CD4-positive, alpha-beta T cell treated with Interleukin-17A for 1 hour (primary cell): ENCODE measurements at places on chromosomes 2 and 18.

GRCh38 chr18:7772510-7772888 lies 205.4 kb downstream of the PTPRM start:
- DNase-seq, result no peak

DNA sequence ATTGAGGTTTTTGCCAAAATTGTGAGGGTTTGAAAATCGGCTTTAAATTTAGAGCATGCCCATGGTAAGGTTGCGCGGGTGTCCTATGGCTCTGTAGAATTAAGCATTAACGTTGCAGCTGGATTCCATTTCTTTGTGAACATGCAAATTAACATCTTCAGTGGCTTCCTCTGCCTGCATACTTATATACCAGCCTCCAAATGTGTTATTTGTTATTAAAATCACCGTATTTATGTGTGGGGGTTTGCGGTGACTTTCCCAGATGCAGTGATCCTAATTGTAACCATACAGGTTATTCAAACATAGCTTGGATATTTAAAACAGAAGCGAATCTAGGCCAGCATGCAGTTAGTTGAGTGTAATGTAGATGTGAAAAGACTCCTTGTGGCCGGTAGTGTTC lies 80.2 kb downstream of the TGOLN2 start:
- no peak for DNase-seq

- no peak for DNase-seq
Measured at GRCh38 chr2:214069254-214069653, 341.6 kb upstream of the VWC2L start.

GRCh38 chr2:45984366-45984765 lies 312.8 kb upstream of the EPAS1 start:
- no peak for DNase-seq

DNA sequence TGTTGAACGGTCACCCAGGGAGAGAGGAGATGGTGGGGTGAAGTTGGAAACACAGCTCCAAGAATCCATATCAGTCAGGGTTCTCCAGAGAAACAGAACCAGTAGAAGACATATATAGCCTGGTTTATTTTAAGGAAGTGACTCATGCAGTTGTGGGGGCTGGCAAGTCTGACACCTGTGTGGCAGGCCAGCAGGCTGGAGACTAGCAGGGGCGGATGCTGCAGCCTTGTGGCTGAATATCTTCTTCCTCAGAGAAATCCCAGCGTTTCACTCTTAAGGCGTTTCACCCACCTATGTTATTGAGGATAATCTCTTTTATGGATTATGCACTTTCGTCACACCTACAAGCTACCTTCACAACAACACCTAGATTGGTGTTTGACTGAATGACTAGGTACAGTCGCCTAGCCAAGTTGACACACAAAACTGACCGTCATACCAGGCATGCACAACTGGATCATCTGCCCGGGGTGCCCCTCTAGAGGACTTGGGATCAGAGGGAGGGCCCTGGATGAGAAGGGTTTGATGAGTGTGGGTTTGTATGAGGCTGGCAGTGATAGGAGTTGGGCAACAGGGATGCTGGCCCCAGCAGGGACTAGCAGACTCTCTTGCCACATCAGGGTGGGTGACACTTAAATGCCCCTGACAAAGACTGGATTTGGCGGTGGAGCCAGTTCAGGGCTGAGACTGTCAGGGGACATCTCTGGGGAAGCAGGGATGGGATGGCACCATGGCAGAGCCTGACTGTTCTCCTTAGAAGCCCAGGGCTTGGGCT lies 23.4 kb downstream of the MROH2A start:
- DNase-seq, result no peak

DNA sequence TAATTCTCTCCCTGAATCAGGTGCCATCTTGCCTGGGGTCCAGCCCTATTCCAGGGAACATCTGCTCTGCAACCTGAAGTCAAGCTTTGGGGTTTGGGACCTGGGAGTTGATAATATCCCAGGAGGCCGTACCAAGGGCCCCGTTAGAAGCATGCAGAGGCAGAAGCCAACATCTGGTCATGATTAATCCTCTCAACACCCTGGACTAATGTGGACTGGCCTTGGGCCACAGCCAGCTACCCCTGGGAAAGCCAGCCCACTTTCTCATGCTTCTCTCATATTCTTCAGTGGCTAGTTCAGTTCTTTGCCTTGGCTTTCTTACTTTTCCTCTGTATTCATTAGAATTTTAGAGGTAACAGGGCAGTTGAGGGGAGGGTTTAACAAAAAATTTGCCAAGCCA lies 515.6 kb upstream of the NRP2 start:
- no peak for DNase-seq

DNA sequence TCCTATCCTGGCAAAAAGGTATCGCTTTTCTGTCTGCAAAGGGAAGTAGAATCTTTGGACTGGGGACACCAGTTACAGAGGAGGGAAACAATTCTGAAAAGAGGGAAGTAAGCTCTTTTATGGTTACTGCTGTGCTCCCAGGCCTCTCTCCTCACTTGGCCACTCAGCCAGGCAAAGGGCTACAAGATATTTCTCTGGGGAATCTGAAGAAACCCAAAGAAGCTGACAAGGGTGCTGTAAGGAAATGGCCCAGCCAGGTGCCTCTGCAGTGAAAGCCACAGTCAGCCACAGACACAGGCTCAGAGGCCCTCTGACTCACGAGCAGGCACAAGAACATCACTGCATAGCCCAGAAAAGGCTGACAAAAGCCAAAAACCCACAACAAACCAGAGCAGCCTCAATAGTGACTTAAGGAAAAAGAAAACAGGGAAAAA lies 5.8 kb downstream of the HDLBP start:
- DNase-seq, result peak; percentile 73

GRCh38 chr2:1617425-1618021 lies 126.8 kb downstream of the PXDN start:
- no peak for DNase-seq

- no peak for DNase-seq
Measured at GRCh38 chr18:59101830-59102414, 37.8 kb upstream of the SEC11C start.

DNA sequence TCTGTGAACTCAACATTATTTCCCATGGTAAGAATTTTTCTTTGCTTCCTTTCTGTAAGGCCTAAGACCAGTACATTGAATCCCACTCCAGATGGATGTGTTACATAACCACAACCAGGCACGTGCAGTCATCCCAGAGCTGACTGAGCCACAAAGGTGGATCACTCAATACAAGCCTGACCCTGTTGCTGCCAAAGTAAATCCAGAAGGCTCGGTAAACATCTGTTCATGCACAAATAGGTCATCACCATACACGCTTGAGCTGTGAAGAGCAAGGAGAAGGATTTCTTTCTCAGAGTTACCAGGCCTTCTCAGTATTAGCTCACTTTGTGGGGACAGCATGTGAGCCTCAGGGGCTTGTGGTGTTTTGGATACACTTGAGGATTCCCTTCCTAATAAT lies 791.4 kb upstream of the FANCL start:
- DNase-seq, result no peak

DNA sequence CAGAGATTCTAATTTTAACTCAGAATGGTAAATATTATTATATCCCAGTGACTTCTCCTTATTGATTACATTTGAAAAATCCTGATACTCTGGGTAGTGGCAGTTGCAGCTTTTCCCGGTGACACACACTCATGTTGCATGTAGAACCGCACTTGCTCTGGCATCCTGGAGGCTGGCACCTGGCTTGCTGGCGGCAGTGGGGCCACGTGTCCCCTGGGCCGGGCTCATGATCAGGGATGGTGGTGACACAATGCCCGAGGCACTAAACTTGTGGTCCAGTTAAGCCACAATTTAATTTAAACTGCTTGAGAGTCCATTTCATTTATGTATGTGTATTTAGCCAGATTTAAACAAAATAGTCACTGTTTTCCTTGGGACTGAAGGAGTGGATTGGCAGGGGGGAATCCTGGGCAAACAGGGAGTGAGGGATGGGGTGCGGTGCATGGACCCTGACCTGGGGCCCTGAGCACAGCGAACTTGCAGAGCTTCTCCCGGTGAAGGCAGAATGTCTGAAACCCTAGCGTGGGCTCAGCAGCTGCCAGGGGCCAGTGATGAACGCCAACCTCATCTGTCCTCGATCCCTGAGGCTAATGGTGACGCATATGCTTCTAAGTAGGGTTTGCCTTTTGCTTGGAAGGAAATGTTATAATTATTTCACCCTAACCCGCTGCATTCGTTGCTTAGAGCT lies 50.0 kb downstream of the KCNG2 start:
- DNase-seq, result no peak

DNA sequence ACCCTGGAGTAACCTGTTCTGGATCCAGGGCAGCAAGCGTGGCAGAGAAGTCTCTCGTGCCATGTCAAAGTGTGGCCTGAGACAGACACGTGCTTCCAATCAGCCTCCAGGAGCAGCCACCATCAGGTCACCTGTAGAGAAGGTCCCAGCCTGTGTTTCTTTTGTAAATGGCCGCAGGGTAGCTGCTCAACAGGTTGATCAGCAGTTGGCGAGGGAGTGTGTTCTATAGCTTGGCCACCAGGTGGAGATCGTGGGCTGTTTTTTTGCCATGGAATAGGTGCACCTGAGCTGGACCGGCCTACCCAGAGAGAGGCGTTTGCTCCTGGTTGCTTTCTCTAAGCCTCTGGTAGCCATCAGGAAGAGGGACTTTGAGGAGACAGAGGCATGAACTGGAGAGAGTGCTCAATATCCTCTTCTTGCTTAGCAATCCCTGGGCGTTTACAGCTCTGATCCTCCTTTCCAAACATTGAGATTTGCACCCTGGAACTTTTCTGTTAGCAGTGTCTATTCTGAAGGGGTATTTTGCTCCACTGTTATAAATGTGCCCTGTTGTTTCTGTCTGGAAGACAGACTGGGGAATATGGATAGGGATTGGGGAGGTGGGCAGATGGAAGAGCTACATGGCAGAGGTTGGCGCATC lies 34.2 kb upstream of the EN1 start:
- peak; percentile 64 for DNase-seq

DNA sequence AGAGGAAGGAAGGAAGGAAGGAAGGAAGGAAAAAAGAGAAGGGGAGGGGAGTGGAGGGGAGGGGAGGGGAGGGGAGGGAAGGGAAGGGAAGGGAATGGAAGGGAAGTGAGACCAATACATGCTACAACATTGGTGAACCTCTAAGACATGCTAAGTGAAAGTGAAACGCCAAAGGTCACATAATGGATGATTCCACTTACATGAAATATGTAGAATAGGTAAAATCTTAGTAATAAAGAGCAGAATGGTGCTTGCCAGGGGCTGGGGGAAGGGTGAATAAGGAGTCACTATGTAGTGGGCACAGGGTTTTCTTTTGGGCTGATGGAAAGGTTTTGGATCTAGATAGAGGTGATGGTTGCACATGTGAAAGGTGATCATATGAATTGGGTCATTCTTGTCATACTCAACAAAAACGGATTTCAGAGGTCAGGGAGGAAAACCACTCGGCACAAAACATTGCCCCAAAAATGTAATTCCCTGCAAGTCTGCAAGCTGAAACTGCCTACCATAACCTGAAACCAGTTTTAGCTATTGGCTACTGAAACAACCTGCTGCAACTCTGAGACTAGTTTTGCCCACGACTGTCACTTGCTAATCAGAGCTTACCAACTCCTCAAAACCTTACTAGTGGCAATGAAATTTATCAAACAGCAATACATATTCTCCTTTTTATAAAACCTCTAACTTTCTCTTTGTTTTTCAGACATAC lies 59.2 kb downstream of the CCDC141 start:
- DNase-seq, result no peak

DNA sequence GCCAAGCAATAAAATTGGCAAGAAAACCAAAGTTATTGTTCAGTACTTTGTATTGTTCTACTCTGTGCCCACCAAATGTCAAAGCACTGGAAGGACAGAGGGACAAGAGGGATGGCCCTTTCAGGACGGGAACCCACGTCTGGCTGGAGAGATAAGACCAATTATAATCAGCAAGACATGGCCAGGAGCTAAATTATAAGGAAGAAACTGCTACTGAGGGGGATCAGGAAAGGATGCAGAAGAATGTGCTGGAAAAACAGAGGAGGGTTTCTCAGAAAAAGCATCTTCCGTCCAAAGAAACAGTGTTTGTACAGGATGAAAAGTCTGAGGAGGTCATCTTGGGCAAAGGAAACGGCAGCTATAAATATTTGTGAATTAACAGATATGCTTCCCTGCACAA lies 46.4 kb upstream of the NARS1 start:
- no peak for DNase-seq

DNA sequence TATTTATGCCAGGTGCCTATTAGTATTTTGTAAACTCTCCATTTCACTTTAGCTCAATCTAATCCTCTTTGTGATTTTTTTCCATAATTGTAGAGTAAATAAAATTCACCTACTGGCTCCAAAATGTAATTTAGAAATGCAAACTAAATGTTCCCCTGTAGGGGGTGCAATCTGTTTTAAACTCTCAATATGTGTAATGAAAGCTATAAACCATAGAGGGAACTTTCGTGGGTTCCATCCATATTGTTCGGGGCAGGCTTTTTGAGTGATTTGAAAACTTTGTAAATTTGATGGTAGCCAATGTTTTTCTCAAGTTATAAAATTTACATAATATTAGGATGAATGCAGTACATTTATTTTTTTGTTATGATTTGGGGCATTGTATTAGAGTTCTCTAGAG lies 49.4 kb downstream of the TSPYL6 start:
- peak; percentile 10 for DNase-seq

DNA sequence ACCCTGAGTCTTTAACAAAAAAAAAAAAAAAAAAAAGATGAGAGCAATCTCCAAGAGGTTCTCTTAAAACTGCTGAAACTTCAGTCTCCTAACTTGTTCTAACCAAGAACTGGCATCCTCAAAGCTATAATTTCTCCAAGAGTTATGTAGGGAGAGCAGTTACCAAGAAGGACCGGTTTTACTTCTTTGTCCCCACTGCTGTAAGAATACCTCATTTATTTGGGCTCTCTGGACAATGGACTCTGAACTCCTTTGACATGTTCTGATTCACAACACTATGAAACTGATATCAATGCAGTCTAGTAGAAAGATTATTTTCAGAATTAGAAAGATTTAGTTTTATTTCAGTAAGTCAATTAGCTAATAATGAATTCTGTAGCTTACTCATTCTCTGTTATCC lies 84.5 kb upstream of the DTNB start:
- DNase-seq, result no peak

GRCh38 chr2:101478181-101479001 lies 3.5 kb upstream of the RFX8 start:
- no peak for DNase-seq
